ENCODE measurements at places on chromosomes 16 and 17.

DNA sequence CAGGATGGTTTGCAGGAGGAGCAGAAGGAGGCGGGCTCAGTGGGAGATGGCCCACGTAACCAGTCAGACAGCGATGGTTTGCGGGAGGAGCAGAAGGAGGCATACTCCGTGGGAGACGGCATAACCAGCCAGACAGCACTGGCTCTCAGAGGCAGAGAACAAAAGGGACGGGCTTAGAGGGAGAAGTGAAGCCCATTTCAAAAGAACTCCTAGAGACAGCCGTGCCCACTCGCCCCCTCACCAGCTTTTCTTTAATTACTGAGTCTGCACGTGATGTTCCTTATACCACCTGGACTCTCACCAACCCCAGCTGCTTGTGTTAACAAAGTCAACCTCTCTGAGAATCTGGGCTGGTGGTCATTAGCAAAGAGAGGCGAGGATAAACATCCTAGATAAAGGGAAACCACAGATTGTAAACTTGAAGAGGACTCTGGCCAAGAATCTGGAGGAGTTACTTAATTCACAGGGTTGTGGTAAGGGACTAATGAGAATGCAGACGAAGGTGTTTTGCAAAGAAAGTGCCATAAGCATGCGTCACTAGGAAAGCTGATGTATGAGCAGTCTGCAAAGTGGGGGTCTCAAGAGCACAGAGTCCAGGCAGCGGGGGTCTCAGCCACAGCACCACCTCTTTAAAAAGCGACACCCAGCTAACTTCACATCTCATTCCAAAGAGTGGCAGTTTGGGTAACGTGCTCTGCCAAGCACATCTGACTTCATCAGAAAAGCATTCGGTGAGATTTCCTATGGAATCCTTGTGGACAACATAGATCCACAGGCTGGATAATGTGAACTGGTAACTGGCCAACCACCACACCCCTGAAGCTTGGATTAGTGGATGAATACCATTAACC is 51.7 kb downstream of the NXN start:
- no peak for DNase-seq

- DNase-seq = no peak
These were observed 145.9 kb upstream of the CIBAR2 start for GRCh38 chr16:85258166-85258565.

DNA sequence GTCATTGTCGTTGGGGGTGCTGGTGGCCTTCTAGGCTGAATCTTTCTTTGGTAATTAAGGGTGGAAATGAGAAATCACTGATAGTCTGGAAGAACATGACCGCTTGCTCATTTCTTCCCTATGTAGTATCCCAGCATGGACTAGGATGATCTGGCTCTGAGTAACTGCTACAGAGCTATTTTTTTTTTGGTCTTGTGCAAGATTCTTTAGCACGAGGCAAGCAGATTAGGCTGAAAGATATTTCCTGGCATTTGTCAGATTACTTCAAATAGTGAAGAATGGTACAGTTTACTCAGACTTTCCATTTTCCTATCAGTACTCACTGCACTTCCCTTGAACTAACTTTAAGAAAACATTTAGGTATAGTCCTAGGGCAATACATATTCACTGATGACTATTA is 89.0 kb downstream of the SYCE1L start:
- no peak for DNase-seq

- DNase-seq = peak; percentile 59
These were observed 2.6 kb upstream of the TSPOAP1 start for GRCh38 chr17:58330997-58331814.
